Esophagus mucosa (tissue), 1 donor: ENCODE measurements at places on chromosomes 1 and 21. TPM values are rescaled to one million over a fixed set of nuclear protein-coding genes. Genes with fewer than 3 reads are reported as not detected.

Gene DRAXIN
- 0.04 TPM for total RNA-seq

Gene TMCC2
- total RNA-seq: 1.00 TPM

Gene SPATA45
- not detected for total RNA-seq

Gene LCE1F
- not detected for total RNA-seq

Gene FMO3
- 1.4 TPM for total RNA-seq

Gene AQP10
- total RNA-seq: not detected

Gene AUNIP
- total RNA-seq: 3.3 TPM

Gene CYP4A11
- total RNA-seq: not detected

Gene WDR64
- not detected for total RNA-seq

Gene TCHH
- 0.08 TPM for total RNA-seq

Gene NT5C1A
- not detected for total RNA-seq

Gene SLC30A2
- not detected for total RNA-seq

Gene PDE9A
- total RNA-seq: 1.8 TPM

Gene GJA9
- 0.44 TPM for total RNA-seq

Gene C1orf167
- total RNA-seq: 0.84 TPM

Gene TFF2
- total RNA-seq: not detected

Gene KRTAP24-1
- not detected for total RNA-seq

DNA sequence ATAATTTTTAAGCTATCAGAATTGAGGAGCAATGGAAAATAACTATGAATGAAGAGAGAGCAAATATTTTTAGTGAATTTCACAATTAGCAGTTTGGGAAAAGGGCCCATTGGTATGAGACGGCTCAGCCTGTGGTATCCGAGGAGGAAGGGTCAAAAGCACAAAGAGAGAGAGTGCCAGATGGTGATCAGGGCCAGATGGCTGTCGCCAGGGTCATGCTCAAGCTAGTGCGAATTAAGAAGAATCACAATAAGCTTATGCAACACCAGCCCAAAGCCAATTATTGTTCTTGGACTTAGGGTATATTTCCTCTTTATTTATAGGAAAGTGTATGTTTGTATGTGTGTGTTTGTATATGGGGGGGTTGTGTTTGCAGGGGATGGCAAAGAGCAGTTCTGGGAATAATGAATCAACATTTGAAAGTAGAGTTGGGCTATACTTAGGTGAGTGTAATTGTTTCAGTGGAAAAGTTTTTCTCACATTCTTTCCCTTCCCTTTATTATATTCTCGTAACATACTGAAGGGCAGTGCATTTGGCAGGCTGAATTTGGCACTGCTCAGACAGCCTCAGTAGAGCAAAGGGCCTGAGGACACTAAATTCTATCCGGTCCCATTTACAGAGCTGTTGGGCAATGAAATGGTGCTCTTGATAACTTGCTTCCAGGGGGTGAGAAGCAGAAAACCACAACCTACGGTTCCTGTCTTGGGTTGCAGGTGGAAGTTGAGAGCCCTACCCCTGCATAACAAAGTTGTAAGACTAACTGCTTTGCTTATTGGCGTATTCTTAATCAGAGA is 19.5 kb upstream of the DDR2 start:
- ATAC-seq: peak; percentile 48

GRCh38 chr21:31594726-31595125 is 64.8 kb upstream of the SOD1 start:
- no peak for ATAC-seq

- ATAC-seq: peak; percentile 91
Measured at GRCh38 chr1:84834419-84835064, 58.5 kb downstream of the LPAR3 start.

- ATAC-seq: peak; percentile 83
Measured at GRCh38 chr1:3491291-3492246, 37.1 kb downstream of the ARHGEF16 start.

DNA sequence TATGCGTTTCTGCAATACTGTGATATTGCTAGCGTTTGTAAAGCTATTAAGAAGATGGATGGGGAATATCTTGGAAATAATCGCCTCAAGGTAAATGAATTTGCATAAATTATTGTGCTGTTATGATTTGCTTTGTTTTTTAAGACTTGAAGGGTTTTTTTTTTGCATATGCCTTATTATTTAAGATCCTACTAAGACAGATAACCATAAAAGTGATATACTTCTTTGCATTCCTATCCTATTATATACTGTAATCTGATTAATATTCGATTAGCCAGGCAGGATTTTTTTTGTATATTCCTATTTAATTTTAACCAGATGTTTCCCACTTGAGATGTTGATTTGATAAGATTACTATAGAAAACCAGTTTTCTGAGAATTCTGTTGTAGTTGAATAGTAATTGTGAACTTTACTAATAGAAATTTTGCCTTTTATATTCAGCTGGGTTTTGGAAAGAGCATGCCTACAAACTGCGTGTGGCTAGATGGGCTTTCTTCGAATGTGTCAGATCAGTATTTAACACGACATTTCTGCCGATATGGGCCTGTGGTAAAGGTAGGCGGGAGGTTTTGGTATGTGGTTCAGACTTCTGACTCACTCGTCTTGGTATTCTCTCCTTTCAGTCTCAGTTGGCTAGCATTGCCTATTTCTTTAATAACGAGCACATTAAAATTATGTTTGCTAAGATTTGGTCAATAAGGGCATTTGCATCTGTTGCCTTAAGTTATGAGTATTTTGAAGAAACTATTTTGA is 56.8 kb downstream of the ZBTB17 start:
- peak; percentile 41 for ATAC-seq

DNA sequence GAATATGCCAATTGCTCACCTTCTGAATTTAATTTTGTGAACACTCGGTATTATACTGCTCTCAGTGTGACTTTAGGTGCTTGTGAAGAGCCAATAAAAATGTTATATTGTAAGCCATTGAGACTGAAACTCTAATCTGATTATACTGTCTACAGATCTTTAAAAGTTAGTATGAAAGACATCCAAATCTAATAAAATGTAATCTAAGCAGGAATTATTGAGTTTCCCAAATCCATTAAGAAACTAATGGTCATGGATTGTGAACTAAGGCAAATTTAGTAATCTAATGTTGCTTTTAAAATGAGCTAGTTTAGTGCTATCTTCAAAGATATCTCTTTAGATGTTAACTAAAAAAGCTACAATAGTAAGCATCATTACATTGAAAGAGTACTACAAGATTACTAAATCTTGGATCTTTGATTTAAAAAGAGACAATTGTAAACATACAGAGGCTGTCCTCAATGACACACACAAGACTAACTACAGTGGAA is 1132.4 kb upstream of the B3GALT2 start:
- ATAC-seq: no peak

- ATAC-seq: no peak
Measured at GRCh38 chr1:62181532-62181931, 13.1 kb upstream of the L1TD1 start.

DNA sequence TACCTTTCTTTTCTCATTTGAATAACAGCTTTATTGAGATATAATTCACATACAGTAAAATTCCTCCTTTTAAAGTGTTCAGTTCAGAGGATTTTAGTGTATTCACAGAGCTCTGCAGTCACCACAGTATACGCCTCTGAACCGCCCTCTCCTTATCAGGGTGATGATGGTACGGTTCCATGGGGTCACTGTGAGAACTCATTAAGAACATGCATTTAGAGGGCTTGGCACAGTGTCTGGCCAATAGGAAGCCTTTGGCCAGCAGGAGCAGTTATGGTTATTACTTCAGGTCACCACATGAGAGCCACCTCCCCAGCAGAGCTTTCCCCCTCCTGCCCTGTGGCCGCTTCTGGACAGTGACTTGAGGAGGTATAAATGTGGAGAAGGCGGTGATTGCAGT is 27.3 kb downstream of the KCNQ4 start:
- no peak for ATAC-seq

- ATAC-seq: no peak
Measured at GRCh38 chr1:116170721-116171589, 59.8 kb downstream of the MAB21L3 start.

GRCh38 chr1:235553112-235553551 is 48.9 kb upstream of the B3GALNT2 start:
- peak; percentile 71 for ATAC-seq

- no peak for ATAC-seq
Measured at GRCh38 chr1:198196630-198197029, 39.8 kb downstream of the NEK7 start.

DNA sequence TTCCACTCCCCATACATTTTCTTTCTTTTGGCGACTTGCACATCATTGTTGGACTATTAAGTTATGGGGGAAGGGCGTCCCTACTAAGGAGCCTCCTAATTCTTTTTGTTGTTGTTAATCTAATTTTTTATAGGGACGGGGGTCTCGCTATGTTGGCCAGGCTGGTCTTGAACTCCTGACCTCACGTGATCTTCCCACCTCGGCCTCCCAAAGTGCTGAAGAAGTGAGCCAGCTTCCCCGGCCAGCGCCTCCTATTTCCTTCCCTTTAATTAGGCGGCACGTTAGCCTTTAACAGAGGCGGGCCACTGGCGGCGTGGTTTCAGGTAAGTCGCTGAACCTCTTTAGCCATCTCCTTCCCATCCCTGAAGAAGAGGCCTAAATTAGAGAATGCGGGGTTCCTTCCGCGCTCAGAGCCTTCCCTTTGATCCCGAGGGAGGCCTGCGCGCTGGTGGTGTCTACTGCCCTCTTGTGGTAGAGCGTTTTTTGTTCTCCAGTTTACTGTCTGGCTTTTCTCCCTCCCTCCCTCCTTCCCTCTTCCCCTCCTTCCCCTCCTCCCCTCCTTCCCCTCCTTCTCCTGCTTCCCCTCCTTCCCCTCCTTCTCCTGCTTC is 38.1 kb downstream of the TNFRSF9 start:
- peak; percentile 79 for ATAC-seq

DNA sequence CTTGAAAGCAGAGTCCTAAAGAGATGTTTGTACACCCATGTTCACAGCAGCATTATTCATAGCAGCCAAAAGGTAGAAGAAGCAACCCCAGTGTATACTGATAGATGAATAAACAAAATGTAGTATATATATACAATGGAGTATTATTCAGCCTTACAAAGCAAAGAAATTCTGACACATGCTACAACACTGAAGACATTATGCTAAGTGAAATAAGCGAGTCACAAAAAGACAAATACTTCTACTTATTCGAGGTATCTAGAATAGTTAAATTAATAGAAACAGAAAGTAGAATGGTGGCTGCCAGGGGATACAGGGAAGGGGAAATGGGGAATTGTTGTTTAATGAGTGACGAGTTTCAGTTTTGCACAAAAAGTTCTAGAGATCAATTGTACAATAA is 23.5 kb downstream of the COP1 start:
- ATAC-seq: no peak

DNA sequence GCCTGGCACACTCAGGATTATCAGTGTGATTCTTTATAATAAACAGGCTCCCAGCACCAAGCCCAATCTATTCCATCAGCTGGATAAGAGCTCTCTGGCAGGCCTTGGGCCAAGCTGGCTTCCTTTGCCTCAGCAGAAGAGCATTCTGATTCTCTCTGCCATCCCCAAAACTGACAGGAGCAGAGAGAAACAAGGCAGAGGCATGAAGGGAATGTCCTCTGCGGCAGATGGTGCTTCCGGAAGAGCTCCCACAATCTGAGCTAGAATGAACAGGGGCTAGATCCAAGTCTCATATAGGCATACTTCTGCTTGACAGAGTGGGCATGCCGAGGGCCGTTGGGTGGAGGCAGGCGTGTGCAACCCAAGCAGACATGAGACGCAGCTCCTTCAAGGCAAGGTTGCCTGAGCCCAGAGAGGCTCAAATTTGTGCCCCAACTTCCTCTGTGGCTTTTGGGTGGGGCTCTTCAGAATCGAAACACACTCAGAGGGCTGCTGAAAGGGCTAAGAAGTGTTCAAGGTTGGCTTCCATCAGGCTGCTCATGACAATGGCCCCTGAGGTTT is 4.0 kb downstream of the CAPN2 start:
- no peak for ATAC-seq

DNA sequence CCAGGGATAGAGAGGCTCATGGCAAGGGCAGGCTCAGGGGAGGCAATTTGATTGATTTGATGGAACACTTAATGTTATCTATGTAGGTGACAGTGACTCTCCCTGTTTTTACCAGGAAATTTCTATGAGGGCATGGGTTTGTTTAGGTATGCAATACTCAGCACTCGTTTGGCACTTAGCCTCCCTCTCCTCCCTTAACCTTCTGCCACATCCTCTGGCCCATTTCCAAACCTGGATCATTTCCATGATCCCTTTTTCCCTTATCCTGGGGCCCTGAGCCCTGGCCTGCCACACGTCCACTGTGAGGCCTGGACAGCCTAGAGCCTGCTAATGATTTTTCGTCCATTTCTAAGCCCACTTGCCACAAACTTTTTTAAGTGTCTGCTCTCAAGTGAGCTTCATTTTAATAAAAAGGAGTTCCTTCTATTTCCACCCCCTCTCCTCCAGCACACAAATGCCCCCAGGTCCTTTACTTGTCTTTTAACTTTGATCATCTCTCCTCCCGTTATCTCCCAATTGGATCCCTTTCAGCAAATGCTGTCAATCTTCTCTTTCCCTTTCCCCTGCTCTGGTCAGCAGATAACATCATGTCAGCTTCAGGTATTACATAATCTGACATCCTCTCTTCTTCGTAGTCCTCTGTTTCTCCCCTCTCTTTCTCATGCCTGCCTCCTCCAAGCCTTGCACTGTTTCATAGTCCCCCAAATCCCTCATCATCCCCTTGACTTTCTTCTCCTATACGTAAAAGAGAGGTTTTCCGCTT is 37.8 kb upstream of the GADD45A start:
- ATAC-seq: no peak

DNA sequence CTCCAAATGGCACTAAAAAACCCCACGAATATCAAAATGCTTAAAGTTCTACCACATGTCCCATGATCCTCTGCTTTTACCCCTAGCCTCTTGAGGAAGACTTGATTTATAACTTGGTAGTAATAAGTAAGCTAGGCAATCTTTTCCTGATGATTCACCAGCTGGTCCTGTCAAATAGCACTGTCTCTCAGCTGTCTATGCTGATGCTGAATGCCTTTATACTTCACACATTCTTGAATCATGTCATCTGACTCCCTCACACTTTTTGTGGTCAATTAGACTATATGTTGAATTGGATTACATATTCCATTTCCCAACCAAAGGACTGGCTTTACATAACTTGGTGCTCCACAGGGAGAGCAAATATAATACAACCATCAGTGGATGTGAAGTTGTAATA is 16.6 kb downstream of the C21orf91 start:
- ATAC-seq: no peak

- ATAC-seq: peak; percentile 49
Measured at GRCh38 chr1:234934611-234935033, 194.0 kb downstream of the TOMM20 start.

GRCh38 chr1:86515597-86515996 is 31.3 kb upstream of the CLCA4 start:
- ATAC-seq: peak; percentile 52

DNA sequence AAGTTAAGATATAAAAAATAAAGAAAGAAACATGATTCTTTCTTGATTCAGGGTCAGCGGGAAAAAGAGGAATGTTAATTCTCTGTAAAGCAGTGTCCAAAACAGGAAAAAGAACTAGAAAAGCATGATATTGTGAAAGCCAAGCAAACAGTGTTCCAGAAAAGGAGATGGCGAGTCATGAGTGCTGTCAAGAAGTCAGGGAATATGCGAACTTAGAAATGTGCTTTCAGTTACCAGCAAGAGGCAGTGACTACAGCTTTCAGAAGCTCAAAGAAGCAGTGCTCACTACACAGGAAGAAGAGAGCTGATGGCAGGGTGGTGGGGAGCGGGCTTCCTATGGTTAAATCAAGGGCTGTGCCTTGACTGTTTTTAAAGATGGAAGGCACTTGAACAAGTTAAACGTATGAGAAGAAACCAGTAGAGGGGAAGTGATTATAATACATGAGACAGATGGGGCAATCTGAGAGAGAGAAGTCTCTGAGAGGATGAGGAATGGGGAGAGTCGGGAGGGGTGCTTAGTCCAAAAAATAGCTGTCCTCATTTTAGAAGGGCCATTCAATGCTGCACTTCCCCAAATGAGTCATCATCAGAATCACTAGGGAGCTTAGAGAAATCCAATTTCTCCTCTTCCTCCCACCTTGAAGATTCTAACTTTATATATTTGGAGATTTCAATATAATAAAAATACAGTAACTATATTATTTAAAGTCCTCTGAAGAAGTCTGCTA is 90.4 kb downstream of the KCNK1 start:
- peak; percentile 30 for ATAC-seq
